ENCODE measurements at places on chromosomes 2 and 18.
A peak's percentile ranks its signal among the peaks of the same experiment; 100 is the strongest.

GRCh38 chr2:40169430-40169829 is 282.5 kb downstream of the SLC8A1 start:
- no peaks in the 10 kb centered on the region for H3K27me3 ChIP-seq
- H3K36me3 ChIP-seq = no peaks in the 10 kb centered on the region

DNA sequence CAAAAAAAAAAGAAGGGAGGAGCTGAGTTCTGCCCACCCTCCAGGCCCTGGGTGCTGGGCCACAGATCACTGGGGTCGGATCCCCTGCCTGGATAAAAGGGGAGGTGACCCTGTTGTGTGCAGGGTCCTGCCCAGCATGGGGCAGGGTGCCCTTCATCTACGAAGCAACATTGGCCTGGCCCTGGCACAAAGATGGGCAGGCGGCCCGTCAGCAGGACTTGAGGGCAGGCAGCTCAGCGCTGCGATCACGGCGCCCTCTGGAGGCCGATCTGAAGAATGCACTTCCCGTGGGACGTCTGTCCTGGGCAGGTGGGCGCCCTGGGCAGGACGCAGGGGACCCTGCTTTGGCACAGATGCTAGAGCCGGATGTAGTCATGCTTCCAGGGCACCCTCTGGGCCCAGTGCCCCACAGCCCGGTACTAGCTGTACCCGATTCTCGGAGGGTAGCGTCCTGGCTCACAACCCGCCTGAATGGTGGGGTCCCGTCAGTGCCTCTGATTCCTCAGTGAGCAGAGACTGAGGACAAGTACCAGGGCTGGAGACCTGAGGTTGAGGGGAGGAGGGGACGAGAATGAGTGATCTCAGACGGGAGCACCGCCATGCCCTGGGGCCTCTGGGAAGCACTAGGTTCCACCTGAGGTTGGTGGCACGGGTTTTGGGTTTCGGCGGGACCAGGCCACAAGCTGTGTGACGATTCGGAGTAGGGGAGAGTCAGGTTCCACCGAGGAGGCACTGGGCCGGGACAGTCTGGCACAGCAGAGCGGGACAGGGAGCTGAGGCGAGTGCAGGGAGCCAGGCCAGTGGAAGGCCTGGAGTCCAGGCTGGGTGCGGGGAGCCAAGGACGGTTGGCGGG is 18.0 kb downstream of the ARID5A start:
- H3K27ac ChIP-seq = peak overlapping the region; percentile 79
- H3K4me1 ChIP-seq = peaks cover 50% of the 10 kb centered on the region
- peaks cover 37% of the 10 kb centered on the region for H3K36me3 ChIP-seq

DNA sequence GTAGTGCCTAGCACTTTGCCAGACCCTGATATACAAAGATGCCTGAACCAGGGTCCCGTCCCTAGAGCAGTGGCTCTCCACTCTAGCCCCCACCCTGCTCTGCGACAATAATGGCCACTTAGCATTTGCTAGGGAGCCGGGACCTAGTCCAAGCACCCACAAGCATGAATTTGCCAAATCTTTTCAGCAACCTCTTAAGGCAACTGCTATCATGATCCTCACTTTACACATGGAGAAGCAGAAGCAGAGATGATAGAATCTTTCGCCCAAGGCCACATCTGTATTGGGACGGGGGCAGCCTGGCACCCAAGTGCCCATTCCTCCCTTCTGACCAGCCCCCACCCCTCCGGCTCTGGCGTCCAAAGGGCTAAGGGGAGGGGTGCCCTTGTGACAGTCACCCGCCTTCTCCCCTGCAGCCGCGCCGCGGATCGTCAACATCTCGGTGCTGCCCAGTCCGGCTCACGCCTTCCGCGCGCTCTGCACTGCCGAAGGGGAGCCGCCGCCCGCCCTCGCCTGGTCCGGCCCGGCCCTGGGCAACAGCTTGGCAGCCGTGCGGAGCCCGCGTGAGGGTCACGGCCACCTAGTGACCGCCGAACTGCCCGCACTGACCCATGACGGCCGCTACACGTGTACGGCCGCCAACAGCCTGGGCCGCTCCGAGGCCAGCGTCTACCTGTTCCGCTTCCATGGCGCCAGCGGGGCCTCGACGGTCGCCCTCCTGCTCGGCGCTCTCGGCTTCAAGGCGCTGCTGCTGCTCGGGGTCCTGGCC is 13.0 kb downstream of the SIGLEC15 start:
- no peak for DNase-seq
- H3K27ac ChIP-seq = no peak overlapping the region
- H3K27me3 ChIP-seq = peaks cover 55% of the 10 kb centered on the region
- H3K36me3 ChIP-seq = no peaks in the 10 kb centered on the region

GRCh38 chr2:42795275-42795674 is 2.9 kb upstream of the HAAO start:
- H3K27ac ChIP-seq = no peak overlapping the region
- peaks cover 59% of the 10 kb centered on the region for H3K4me1 ChIP-seq
- H3K36me3 ChIP-seq = no peaks in the 10 kb centered on the region
- no peak overlapping the region for H3K4me3 ChIP-seq
- no peak for DNase-seq
- H3K27me3 ChIP-seq = peaks cover 38% of the 10 kb centered on the region

DNA sequence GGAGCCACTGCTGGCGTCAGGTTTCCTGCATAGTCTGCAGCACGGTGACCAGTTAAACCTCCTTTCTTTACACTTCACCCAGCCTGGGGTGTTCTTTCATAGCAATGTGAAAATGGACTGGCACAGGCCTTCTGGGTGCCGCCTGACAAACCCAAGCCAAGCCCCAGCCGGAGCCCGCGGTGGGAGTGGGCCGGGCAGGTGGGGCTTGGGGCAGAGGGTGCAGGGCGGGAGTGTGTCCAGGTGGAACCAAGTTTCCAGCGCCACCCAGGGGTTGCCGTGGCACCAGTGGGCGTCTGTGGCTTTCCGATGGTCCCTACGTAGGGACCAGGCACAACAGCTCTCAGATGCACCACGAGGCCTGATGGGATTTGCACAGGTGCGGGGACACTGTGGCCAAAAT is 75.8 kb downstream of the RTP5 start:
- H3K4me1 ChIP-seq = no peaks in the 10 kb centered on the region
- H3K36me3 ChIP-seq = no peaks in the 10 kb centered on the region
- H3K27me3 ChIP-seq = no peaks in the 10 kb centered on the region

DNA sequence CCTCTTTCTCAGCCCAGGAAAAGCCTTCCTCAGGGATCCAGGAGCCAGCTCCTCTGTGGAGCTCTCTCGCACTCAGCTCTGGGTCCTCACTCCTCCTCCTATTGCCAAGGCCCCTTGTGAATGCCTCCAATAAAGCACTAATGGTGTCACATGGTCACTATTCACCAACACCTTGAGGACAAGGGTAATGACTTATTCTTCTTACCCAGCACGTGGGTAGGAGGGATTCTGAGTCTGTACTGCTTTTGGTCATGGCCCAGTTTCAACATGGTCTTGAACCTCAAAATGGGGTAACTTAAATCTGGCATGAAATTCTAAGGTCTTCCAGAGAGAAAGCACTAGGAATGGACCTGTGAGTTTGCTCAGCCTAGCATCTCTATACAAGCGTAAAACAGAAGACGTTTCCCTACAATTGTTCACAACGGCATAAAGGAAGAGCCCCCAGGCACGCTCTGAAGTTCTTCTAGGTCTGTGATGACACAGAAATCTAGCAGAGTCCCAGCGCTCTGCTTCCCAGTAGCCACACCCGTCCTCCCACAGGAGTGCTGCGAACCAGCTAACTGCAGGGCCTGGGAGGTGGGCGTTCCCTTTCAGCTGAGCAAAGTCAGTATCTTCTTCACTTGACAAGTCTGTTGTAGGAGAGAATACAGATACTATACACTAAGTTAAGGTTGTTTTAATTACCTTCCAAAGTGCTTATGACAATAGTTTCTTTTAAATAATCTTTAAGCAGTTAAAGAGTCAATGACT is 14.6 kb upstream of the KIDINS220 start:
- DNase-seq = no peak
- H3K27me3 ChIP-seq = peaks cover 20% of the 10 kb centered on the region
- H3K36me3 ChIP-seq = no peaks in the 10 kb centered on the region

DNA sequence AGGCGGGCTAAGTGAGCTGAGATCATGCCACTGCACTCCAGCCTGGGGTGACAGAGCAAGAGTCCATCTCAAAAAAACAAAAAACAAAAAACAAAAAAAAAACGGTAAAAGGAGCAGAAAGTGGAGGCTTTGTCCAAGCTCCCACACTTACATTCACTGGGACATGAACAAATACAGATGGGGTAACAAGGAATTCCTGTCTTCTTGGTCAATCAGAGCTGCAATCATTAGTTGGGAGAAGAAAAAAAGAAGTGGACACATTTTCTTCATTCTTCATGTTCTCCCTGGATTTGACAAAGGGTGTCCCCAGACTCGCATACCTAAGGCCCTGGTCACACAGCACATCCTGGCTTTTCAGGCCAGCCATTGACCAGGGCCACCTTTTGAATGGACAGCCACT is 124.6 kb downstream of the SOCS6 start:
- no peaks in the 10 kb centered on the region for H3K4me1 ChIP-seq
- peaks cover 31% of the 10 kb centered on the region for H3K27me3 ChIP-seq
- H3K4me3 ChIP-seq = no peak overlapping the region
- H3K36me3 ChIP-seq = no peaks in the 10 kb centered on the region

GRCh38 chr2:234147335-234147861 is 96.9 kb downstream of the SPP2 start:
- no peaks in the 10 kb centered on the region for H3K36me3 ChIP-seq
- no peak for DNase-seq
- H3K27me3 ChIP-seq = no peaks in the 10 kb centered on the region
- peak overlapping the region; percentile 36 for H3K27ac ChIP-seq
- H3K4me3 ChIP-seq = no peak overlapping the region
- peaks cover 39% of the 10 kb centered on the region for H3K4me1 ChIP-seq

GRCh38 chr2:70006447-70006784 is 45.0 kb upstream of the ASPRV1 start:
- H3K36me3 ChIP-seq = no peaks in the 10 kb centered on the region
- no peak overlapping the region for H3K27ac ChIP-seq
- no peaks in the 10 kb centered on the region for H3K27me3 ChIP-seq
- H3K4me1 ChIP-seq = peaks cover 16% of the 10 kb centered on the region
- H3K4me3 ChIP-seq = no peak overlapping the region
- no peak for DNase-seq

GRCh38 chr2:25712455-25712854 is 39.1 kb upstream of the DTNB start:
- peaks cover 17% of the 10 kb centered on the region for H3K4me1 ChIP-seq
- DNase-seq = no peak
- H3K4me3 ChIP-seq = no peak overlapping the region
- H3K36me3 ChIP-seq = no peaks in the 10 kb centered on the region
- peaks cover 10% of the 10 kb centered on the region for H3K27me3 ChIP-seq

DNA sequence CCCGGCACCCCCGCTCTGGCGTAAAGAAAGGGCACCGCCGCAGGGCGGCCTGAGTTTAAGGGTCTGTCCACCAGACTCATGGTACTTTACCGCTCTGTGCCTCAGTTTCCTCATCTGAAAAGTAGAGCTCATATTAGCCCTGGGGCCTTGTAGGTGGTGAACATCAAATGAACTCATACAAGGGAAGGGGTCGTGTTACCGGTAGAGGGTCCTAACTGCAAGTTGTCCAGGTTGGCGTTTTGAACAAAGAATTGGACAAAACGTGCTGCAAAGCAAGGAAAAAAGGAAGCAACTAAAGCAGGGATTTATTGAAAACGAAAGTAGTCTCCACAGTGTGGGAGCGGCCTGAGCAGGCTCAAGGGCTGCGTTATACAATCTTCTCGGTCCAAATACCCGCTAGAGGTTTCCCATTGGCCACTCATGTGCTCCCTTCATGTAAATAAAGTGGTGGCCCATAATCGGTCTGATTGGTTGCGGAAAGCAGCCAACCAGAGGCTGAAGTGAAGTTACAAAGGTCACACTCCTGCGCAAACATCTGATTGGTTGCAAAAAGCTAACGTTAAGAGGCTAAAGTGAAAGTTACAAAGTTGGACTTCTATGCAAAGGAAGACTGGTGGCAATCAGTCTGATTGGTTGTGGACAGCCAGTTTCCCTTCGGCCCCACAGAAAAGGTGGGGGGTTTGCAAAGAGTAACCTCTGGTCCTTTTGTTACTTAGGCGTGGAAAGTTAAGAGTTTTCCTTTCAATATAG is 80.7 kb upstream of the LDLRAD4 start:
- peak overlapping the region; percentile 87 for H3K27ac ChIP-seq
- peaks cover 3% of the 10 kb centered on the region for H3K36me3 ChIP-seq
- peaks cover 11% of the 10 kb centered on the region for H3K27me3 ChIP-seq

DNA sequence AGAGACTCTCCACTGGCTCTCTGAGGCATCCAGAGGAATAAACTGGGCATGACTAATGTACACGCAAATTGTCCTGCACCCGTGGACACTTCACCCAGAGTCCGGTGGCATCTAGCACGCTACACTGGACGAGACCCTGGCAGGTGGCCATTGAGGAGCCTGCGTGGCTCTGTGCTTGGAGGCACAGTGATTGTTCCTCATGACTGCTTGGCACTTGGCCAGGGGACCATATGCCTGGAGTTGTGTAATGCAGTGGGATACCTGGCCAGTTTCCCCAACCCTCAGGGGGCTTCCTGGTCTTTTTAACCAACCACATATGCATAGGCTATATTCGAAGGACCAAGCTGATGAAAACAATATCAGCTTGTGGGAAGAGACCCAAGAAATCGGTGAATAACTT is 66.6 kb downstream of the MTCL1 start:
- H3K4me3 ChIP-seq = no peak overlapping the region
- H3K27ac ChIP-seq = no peak overlapping the region
- H3K4me1 ChIP-seq = no peaks in the 10 kb centered on the region
- no peak for DNase-seq

DNA sequence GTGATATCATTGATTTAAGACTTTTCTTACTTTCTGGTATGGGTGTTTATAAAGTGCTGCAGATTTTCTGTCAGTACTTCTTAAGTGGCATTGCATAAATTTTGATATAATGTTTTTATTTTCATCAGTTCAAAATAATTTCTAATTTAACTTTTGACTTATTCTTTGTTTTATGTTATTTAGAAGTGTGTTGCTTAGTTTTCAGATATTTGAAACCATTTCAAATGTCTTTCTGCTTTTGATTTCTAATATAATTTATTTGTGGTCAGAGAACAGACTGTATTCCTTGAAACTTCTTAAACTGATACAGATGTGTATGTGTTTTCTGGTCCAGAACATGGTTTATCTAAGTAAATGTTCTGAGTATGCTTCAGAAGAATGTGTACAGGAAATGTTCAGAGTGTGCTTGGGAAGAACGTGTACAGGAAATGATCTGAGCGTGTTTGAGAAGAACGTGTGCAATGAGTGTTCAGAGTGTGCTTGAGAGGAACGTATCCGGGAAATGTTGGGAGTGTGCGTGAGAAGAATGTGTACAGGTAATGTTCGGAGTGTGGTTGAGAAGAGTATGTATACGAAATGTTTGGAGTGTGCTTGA is 265.7 kb upstream of the HS6ST1 start:
- H3K27ac ChIP-seq = no peak overlapping the region
- no peak for DNase-seq
- H3K4me3 ChIP-seq = no peak overlapping the region
- H3K36me3 ChIP-seq = no peaks in the 10 kb centered on the region
- H3K4me1 ChIP-seq = no peaks in the 10 kb centered on the region

All from activated T-cell treated with anti-CD3 and anti-CD28 coated beads, Interleukin-2, amount 50 U/mL, for 24 hours (primary cell).